ENCODE measurements at places on chromosomes 3 and 15.

GRCh38 chr15:67967871-67968431, 86.2 kb upstream of the PIAS1 start:
- DNase-seq, result peak; percentile 89

DNA sequence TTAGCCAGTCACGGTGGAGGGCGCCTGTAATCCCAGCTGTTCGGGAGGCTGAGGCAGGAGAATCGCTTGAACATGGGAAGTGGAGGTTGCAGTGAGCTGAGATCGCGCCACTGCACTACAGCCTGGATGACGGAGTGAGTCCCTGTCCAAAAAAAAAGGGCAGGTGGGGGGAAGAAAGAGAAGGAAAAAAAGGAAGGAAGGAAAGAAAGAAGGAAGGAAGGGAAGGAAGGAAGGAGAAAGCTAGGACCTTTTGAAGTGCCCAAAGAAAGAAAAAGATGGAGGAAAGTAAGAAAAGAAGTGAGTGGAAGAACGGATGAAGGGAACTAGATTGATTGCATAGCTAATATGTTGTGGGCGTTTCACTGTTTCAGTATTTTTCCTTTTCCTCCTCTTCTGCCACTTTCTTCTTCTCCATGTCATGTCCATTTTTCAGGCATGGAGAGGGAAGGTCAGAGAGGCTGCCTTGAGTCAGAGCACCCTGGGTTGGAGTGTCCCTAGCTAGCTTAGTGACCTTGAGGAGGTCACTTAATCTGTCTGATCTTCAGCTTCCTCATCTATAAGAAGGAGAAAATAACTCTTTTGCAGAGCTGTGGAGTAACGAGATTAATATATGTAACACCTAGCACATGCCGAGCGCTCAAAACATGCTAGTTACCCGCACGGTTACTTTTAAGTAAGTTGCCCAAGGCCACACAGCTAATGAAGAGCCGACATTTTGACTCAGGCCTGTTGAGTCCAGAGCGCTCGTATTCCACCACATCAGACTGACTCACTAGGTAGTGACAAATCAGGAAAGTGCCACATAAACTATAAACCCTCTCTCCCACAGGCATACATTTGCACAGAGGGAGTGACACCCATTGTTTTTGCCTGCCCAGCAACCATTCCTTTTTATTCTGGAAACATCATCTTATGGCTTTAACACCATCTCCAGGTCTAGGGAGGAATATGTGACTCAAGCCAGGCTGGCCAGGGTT, 42.2 kb downstream of the BHLHE40 start:
- DNase-seq, result no peak

- DNase-seq, result no peak
These were observed 883.6 kb upstream of the NR2F2 start for GRCh38 chr15:95446854-95447253.

- DNase-seq, result no peak
These were observed 874 bp upstream of the ERC2 start for GRCh38 chr3:56469141-56469540.

DNA sequence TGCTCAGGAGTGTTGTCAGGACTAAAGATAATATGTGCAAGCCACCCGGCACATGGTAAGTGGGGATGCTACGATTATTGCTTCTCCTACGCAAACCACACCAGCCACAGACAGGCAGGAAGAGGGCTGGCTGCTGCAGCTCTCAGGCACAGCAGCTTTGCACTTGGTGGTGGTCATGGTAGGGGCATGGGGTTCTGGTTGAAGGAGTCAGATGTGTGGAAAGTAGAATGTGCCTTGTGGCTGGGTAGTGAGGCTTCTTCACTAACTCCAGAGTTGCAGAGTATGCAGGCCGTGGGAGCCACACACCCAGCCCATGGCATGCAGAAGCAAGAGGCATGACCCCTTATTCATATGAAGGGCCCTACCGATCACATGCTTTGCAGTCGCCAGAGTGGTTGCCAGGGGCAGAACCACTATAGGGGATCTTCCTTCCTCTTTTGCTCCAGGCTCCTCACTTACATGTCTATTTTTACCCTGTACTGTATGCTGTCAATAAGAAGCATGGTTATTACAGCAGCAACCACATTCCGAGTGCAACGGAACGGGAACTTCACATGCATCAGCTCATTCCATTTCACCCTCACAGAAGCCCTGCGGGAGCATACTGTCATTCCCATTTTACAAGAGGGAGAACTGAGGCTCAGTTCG, 59.2 kb upstream of the HERC1 start:
- DNase-seq, result no peak

DNA sequence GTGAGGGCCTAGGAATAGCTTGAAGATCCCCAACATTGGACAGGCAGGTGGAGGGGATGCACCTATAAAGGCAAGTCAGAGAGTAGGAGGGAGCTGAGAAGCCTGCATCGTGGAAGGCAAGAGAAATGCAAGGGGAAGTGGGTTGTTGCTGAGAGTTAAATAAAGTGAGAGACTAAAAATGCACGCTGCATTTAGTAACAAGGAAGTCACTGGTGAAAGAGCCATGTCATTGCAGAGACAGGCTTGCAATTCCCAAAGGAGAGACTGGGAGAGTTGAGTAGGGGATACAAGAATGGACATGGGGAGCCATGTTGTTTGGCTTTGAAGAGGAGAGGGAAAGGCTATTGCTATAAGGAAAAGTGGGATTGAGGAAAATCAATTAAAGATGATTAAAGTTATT, 77.0 kb upstream of the HEG1 start:
- DNase-seq, result no peak

- no peak for DNase-seq
These were observed 31.2 kb upstream of the SRGAP3 start for GRCh38 chr3:9280451-9281219.

DNA sequence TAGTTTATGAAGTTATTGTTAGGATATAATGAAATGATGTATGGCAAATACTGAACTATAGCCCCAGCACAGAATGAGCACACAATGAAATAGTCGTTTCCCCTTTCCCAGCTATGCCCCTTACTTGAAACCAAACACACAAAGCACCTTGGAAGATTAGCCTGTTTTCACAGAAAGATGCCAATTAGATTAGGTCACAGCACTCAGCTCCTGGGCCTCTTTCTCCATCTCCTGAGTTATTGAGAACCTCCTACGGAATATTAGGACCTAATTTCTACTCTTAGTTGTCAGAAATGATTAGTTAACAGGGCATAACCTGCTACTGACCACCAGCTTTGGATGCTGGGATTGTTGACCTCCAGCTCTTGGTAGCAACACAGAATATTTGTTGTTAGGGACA, 269.4 kb upstream of the ROPN1 start:
- DNase-seq, result no peak

DNA sequence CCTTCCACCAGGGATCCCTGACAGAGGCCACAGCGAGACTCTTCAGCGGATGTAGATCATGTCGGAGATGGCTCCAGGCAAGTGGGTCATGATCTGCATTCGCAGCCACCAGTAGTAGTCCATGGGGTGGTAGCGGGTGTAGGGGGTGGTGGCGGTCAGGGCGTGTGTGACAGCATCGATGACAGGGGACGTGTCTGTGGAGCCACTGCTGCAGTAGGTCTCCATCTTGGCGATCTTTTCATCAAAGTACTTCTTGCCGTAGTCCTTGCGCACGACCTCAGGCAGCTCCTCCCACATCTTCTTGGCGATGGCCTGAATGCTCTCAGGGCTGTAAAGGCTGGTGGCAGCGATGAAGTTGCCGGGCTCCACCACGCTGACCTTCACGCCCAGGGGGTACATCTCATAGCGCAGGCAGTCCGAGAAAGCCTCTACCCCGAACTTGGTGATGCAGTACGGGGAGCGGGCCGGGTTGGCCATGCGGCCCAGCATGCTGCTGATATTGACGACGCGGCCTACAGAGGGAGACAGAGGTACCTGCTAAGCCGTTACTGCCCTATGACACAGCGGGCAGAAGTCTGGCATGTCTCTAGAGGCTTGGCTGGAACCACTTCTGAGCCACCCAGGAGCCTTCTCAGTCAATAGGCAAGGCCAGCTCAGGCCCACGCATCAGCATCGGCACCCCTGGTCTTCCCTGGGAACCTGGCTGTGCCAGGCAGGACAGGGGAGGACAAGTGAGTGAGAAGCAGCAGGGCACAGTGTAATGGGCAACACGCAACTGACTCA, 43.7 kb downstream of the BDH1 start:
- DNase-seq, result no peak

DNA sequence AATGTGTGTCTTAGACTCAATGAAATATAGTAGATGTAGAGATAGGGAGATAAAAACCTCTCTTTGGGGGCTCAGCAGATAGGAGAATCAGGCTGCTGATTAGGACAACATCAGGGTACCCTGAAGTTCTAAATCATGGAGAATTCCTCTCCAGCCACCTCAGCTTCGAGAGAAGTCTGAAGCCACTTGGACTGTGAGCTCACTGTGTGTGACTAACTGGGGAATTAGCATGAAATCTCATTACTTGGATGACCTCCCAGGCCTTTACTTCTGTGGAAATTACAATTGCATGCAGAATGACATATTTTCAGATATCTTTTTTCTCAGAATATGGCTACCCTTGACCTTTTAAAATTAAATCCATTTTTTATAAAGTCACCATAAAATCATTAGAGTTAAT, 128.0 kb upstream of the MRPL3 start:
- DNase-seq, result no peak

DNA sequence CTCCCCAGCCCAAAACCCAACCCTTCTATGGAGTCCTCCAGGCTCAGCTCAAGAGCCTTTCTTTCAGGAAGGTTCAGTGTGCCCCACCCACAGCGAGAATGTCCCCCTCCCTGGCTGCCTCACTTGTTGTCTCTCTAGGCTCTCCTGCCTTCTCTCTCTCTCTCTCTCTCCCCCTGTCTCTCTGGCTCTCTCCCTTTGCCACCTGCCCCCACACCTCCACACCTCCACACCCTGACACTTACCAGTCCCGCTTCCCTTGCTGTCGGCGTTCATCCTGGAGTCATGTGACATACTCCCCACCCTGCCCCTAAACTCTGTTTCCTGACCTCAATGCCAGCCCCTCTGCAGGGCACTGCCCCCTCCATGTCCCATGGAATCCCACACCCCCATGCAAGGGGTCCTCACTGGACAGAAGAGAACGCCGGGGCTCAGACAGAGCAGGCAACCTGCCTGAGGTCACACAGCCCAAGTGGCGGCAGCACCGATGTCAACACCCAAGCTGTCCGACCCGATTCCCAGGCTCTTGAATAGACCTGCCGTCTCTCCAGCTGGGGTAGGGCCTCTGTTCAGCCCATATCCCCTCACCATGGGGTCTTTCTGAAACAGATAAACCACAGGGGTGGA, 28.5 kb upstream of the SLC6A6 start:
- DNase-seq, result no peak

DNA sequence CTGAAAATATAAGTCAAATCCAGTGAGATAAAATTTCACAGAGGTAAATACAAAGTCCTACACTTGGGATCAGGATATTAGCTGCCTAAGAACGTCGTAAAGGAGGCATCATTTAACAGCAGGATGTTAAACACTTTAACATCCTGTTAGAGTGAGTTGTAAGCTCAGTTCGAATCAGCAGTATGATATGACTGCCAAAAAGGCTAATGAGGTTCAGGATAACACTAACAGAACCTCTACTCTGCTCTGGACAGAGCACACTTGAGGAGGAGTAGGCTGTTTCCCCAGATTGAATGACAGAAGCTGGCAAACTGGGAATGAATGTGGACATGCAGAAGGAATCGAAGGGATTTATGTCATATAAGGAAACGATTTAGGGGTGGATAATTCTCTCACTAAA, 227.1 kb upstream of the CD96 start:
- no peak for DNase-seq

DNA sequence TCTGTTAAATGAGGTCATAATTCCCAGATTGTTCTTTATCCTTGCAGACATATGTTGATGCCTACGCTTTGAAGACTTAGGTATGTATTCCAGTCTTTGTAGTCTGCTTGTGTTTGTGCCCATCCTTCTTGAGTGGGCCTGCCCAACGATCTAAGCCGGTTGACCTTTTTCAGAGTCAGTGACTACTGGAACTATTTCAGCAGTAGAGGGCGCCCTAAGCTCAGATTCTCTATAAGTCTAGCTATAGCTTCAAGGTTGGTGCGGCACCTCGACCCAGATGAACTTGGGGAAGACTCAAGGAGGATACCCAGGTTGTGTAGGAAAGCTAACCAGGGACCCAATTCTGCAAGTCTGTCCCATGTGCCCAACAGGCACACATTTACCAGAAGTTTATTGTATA, 228.8 kb upstream of the PPP2R3A start:
- DNase-seq, result peak; percentile 47

GRCh38 chr15:66105286-66106265, 148.0 kb downstream of the MEGF11 start:
- no peak for DNase-seq

- no peak for DNase-seq
These were observed 22.6 kb upstream of the IP6K2 start for GRCh38 chr3:48739617-48739954.

DNA sequence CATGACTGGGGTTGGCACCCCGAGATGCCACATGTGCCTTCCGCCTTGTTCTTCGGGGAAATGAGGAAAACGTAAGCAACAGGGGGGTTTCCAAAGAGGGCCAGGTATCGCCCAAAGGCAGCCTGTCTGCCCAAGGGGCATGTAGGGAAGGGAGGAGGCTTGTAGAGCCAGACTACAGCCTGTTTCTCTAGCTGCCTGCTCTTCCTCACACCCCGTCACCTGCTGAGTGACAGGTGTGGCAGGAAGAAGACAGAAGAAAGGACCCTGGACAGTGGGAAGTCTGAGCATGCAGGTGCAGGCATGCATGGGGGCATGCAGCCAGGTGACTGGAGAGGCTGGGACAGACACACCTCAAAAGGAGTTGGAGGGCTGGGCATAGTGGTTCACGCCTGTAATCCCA, 9.8 kb downstream of the PLA2G4E start:
- DNase-seq, result no peak

DNA sequence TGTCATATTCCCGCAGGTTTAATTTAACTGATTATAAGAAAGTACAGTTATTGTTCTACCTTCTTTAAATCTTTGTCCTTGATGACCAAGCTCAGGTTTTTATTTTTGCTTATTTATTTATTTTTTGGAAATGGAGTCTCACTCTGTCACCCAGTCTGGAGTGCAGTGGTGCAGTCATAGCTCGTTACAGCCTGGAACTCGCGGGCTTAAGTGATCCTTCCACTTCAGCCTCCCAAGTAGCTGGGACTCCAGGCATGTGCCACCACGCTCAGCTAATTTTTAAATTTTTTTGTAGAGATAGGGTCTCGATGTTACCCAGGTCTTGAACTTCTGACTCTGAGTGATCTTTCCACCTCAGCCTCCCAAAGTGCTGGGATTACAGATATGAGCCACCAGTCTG, 8.9 kb downstream of the USP3 start:
- no peak for DNase-seq

DNA sequence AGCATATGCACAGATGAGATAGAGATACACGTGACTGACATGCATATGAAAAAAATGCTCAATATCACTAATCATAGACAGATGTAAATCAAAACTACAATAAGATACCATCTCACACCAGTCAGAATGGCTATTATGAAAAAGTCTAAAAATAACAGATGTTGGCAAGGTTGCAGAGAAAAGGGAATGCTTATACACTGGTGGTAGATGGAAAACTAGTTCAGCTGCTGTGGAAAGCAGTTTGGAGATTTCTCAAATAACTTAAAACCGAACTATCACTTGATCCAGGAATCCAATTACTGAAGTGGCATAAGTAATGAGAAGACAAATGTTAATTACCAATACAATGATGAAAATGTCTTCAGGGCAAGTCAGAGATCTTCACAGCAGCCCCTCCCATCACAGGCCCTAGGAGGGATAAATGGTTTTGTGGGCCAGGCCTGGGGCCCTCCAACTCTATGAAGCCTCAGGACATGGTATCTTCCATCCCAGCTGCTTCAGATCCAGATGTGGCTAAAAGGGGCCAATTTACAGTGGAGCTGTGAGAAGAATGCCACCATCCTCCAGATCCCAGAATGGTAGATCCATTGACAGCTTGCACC, 71.4 kb upstream of the PLSCR4 start:
- DNase-seq, result no peak
